NCI-H1930 (cell line): ENCODE measurements at places on chromosomes 2 and 18.

DNA sequence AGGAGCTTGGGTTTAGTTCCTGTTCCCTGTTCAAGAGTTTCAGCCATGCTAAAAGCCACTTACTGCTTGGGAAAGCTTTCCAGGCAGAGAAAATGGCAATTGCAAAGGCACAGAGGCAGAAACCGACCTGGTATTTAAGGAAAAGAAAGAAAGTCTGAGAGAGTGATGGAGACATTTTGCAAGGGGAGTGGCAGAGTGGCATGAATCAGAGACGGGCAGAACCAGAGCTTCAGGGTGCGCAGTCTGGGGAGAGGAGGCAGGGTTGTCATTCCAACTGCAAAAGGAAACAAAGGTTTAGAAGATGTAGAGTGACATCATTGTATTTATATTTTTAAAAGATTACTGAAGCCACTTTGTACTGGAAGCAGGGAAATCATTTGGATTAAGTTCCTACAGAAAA lies 14.9 kb upstream of the GNAL start:
- DNase-seq, result no peak

GRCh38 chr2:220125551-220125950 lies 498.1 kb downstream of the SLC4A3 start:
- no peak for DNase-seq

GRCh38 chr2:145861940-145862339 lies 1342.0 kb upstream of the ZEB2 start:
- DNase-seq, result no peak

GRCh38 chr2:32783933-32784332 lies 156.1 kb downstream of the TTC27 start:
- no peak for DNase-seq

DNA sequence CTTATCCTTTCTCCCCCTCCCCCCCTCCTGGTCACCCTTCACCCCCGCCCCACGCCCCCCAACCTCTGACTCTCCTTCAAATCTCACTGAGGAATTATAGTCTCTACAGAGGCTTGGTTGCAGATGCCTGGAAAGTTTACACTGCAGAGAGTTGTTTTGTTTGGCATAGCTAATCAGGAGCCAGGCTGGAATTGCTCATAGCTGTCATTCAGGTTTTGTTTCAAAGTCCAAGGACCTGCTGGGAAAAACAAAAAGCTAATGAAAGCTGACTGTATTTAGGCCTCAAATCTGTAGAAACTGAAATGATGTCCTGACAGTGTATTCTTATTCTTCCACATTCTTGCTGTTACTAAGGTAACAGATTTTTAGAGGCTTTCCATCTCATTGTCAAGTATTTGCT lies 22.6 kb downstream of the GREB1L start:
- no peak for DNase-seq

DNA sequence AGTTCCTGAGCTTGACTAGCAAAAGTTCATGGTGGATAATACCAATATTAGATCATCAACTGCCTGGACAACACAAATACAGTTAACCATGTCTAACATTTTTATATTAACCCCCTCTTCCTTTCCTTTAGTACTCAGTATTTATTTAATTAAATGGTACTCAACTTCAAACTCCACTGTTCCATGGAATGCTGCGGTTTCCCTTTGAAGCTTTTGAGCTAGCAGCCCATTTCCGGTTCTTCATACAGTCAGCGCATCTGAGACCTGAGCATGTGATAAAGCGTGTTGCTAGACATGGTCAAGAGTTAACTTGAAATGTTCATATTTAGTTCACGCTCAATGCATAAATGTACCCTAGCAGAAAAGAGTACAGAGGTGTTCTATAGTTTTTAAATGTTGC lies 278.4 kb downstream of the ALPK2 start:
- DNase-seq, result no peak

GRCh38 chr2:55883357-55883756 lies 40.2 kb downstream of the EFEMP1 start:
- DNase-seq, result no peak

GRCh38 chr2:135494917-135495316 lies 36.1 kb downstream of the ZRANB3 start:
- DNase-seq, result no peak

GRCh38 chr2:221596192-221596591 lies 24.1 kb upstream of the EPHA4 start:
- DNase-seq, result no peak

- no peak for DNase-seq
These were observed 260.8 kb downstream of the CD226 start for GRCh38 chr18:69686861-69687260.

- no peak for DNase-seq
These were observed 73.4 kb downstream of the INPP4A start for GRCh38 chr2:98518101-98518500.

DNA sequence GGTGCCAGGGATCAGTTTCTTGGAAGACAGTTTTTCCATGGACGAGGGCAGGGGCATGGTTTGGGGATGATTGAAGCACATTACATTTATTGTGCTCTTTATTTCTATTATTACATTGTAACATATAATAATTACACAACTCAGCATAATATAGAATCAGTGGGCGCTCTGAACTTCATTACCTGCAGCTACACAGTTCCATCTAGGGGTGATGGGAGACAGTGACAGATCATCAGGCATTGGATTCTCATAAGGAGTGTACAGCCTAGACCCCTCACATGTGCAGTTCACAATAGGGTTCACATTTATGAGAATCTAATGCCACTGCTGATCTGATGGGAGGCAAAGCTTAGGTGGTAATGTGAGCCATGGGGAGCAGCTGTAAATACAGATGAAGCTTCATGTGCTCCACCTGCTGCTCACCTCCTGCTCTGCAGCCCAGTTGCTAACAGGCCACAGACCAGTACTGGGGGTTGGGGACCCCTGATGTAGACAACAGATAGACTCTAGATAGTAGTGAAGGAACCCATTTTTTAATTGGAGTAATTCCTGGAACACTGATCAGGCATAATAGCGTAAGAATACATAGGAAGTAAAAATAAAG lies 41.5 kb upstream of the MC4R start:
- no peak for DNase-seq

DNA sequence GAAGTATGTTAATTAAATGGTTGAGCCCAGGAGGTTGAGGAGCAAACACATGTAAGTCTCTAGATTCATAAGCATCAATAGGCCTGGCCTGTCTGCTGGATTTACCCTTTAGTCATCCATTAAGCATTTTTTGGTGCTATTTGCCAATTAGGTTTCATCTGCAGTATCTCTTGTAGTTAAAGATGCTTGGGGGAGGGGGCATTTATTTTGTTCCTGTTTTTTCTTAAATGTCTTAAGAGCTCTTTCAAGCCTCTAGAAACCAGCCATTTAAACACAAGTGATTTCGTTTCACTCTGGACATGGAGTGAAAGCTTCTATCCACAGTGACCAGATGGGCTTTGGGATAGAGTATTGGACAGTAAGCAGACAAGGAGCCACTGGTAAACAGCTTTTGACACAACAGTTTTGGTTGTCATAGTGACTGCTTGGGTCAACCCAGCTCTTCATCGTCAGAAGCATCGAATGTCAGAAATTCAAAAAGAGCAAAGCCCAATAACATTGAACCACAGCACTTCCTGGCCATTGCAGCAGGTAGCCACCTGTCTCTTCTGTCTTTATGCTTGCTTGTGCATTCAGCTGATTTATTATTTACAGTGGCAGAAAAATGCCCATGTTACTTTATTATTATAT lies 4.9 kb downstream of the QPCT start:
- peak; percentile 29 for DNase-seq

DNA sequence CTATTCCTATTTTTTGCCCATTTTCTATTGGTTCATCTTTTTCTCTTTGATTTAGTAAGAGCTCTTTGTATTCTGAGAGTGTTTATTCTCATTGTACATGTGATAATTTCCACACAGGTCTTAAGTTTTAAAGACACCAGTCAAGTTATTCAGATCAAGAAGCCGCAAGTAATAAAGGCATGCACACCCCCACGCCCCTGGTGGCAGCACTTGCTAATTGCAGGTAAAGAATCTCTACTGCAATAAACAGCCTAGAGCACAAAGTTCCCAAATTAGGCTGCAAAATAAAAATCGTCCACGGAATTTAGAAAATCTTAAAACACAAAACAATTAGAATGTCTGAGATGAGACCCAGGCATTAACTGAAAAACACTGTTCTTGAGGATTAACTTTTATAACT lies 45.2 kb downstream of the ST3GAL5 start:
- DNase-seq, result no peak

DNA sequence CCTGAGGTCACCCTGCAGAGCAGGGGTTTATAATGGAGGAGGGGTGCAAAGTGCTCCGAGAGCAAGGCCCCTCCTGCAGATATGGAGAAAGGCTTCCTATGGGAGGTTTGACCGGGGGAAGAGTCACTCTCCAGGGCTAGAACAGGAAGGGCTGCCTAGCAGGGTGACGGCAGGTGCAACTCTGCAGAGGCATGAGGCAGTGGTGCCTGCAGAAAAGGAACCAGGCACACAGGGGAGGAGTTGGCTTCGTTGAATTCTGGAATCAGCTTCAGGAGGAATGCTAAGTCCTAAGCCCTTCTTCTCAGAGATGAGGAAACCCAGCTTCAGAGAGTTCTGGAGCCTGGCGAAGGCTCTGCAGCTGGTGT lies 17.5 kb upstream of the HPCAL1 start:
- DNase-seq, result no peak

GRCh38 chr2:1800716-1801388 lies 56.5 kb upstream of the PXDN start:
- DNase-seq, result no peak

DNA sequence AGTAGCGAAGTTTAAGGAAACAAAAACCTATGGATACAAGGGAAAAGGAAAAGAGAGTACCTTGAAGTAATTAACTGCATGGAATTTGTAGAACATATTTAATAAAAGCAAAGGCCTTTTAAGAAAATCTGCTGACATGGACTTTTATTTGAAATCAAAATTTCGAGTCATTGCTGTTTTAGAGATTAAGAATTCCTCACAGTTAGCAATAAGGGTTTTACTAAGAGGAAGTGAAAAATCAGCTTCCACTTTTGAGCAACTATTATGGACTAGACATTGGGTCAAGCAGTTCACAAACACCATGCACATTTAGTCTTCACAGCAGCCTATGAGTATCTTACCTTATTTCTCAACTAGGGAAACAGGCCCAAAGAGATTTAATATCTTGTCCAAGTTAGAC lies 876.3 kb downstream of the BCL11A start:
- DNase-seq, result no peak

DNA sequence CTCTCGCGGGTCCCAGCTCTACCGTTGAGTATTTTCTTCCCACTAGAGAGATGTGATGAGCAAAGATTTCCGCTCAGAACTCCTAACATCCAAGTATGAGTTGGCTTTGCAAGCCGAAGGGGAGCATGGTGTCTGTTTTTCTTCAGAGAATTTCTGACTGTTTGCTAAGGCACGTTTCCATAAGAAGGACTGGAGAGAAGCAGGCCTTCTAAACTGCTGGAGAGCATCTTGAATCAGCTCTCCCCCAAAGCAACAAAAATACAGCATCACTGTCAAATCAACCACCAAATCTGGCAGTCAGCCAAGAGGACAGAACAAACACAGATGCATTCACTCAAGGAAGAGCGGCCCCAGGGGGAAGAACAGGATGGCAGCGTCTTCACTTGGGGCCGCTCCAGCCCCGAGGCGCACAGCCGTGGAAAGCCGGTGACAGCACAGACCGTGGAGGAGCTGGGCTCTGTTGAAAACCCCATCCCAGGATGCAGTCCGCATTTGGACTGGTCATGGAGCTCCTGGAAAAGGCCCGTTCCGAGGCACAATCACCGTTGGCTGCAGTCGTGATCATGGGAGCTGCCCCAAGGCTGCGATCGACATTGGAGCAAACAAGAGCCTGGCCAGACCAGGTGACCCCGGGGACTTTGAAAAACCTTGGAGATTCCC lies 101.4 kb downstream of the NFATC1 start:
- no peak for DNase-seq

DNA sequence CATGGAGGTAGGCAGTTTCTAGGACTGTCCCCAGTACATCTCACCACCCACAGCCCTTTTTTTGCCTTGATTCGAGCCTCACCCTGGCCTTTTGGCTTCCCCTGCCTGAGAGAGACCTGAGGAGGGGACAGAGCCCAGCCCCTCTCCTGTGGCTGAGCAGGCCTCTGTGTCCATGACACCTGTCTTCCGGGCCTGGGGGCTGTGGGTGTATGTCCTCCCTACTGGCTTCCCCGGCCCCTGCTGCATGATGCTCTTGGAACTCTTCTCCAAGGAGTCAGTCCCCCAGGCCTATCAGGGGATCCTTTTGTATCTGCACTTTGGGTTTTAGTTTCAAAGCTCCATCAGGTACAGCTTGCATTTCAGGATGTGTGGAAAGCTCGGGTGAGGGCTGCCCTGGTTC lies 80.4 kb downstream of the STPG4 start:
- DNase-seq, result no peak

DNA sequence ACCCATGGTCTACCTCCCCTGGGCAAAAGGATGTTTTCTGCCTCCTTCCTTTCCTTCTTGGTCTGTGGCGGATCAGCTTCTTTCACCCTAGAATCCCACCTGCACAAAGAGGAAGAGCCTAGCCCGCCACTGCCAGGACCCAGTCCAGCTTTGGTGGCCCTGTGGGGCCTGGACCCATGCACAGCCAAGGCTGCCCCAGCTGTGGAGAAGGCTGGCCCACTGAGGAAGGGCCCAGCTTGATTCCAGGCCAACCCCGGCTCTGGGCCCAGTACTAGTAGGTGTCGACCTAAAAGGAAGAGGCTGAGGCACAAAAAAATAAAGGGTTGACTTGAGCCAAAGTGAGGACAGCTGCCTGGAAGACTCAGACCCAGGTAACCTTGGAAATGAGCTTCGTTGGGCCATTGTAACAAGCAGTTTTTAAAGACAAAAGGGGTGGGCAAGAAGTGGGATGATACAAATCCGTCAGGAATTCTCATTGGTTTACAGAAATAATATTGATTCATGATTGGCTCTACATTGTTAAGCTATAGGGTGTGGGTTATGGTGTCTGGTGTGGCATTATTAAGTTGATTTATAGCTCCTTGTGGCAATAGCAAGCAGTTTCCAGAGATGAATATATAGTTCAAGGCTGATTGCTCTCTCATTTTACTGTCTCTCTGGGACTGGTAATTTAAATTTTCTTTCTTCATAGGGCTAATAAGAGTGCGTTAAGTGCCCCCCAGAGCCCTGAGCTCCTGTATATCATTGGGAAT lies 29.8 kb upstream of the MAL start:
- no peak for DNase-seq

GRCh38 chr2:202408546-202409140 lies 32.5 kb downstream of the BMPR2 start:
- DNase-seq, result no peak

- DNase-seq, result no peak
These were observed 57.4 kb downstream of the LINC00305 start for GRCh38 chr18:64091526-64091925.

GRCh38 chr2:138177693-138178092 lies 213.4 kb downstream of the HNMT start:
- no peak for DNase-seq

GRCh38 chr2:221572821-221573429 lies 821 bp upstream of the EPHA4 start:
- DNase-seq, result peak; percentile 28

GRCh38 chr2:224223851-224224555 lies 177.9 kb downstream of the FAM124B start:
- DNase-seq, result no peak

- no peak for DNase-seq
These were observed 22.3 kb upstream of the RHOB start for GRCh38 chr2:20424300-20425290.

- no peak for DNase-seq
These were observed 772.8 kb upstream of the LRRTM1 start for GRCh38 chr2:81077396-81077795.

GRCh38 chr2:168169097-168169745 lies 78.2 kb downstream of the STK39 start:
- no peak for DNase-seq
